ENCODE measurements at places on chromosomes 3 and 15.

DNA sequence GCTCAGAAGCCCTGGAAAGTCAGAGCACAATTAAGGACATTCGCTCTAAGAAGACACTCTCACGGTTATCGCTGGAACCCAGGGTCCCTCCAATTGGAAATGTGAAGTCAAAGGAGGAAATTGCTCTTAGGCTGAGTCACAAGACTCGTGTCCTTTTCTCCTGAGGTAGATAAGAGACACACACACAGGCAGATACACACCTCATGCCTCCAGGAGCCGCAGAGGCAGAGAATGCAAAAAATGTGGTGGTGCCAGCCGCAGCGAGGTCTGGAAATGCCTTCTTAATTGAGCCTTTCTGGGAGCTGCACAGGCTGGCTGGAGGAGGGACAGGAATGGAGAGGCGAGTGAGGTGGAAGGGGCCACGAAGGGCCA is 189.3 kb downstream of the OPA1 start:
- DNase-seq, result no peak

DNA sequence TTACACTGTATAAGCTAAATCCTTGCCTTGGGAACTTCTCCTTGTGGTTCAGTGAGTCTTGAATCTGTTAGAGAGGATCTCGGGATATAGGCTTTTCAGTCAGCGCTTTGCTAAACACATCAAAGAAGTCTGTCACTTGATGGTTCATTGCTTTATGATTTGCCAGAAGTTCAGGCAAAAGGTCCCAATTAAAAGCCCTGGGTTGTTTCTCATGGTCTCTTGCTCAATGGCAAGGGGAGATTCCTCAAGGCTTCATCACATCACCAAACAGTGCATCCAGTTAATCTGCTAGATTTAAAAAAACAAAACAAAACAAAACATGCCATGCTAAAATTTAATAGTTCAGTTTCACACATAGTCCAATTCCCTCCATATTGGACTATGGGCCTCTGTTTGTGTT is 114.8 kb downstream of the FILIP1L start:
- peak; percentile 75 for DNase-seq

GRCh38 chr3:188750617-188751016 is 421.2 kb upstream of the TPRG1 start:
- no peak for DNase-seq

DNA sequence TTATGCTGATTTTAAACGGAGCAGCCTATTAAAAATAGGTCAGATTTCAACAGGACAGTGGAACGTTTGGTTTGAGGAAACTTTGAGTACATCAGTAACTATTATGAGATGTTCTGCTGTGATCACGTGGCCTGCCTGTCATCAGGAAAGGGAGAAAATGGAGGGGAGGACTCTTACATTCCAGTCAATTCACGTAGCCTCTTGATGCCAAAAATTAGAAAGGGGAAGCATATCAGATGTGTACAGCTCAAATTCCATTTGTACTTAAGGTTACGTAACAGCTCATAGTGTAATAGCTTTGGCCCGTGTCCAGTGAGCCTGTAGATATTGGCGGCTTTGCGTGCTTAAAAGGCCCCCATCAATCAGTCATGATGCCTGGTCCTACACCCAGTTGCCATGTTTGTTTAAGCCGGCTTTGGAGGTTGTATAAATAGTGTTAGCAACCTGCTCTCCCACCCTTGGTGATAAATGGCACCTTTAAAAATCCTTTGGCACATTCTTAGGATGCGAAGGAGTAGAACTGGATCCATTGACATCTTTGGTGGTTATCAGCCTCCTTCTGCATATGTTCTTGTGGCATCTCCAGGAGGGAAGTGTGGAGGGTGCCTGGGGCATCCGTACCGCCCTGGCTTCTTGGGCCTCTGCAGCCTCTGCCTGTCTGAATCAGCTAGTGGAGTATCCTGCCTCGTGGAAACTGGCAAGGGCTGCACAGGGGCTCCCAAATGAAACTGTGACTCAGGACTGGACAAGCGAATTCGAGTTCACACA is 163.9 kb downstream of the THSD4 start:
- DNase-seq, result peak; percentile 97

- DNase-seq, result no peak
These were observed 33.7 kb downstream of the CRTC3 start for GRCh38 chr15:90563463-90563862.

- DNase-seq, result peak; percentile 34
These were observed 47.2 kb upstream of the ICE2 start for GRCh38 chr15:60526127-60526616.

DNA sequence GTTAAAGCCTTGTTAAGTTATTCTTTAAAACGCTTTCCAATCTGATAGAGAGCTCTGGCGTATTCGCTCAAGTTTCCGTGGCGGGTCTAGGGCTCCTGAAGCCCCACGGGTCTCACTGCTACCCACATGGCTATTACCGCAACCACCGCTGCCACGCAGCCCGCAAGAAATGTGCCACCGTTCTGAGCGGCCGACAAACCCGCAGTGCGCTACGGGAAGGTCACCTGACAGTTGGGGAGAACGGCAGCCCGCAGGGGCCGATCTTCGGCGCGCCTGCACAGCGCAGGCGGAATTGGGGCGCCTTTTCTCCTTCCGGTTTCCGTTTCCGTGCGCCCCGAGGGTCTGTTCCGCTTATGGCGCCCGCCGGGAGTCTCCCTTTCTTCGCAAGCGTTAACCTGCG is 76.6 kb upstream of the SNRPN start:
- DNase-seq, result peak; percentile 5

GRCh38 chr15:74983725-74984231 is 11.6 kb upstream of the SCAMP5 start:
- no peak for DNase-seq

DNA sequence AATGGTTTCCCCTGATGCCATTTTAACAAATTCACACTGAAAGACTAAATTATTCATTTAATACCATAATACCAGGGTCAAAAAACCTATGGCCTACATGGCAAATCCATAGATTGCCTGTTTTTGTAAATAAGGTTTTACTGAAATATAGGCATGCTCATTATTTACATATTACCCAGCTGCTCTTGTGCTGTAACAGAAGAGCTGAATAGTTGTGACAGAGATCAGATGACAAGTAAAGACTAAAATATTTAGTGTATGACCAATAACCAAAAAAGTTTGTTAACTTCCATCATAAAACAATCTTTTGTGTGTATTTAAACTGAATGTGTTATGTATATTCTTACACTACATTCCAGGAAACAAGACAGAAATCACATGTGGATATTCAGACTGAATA is 60.2 kb downstream of the DENND4A start:
- peak; percentile 11 for DNase-seq

DNA sequence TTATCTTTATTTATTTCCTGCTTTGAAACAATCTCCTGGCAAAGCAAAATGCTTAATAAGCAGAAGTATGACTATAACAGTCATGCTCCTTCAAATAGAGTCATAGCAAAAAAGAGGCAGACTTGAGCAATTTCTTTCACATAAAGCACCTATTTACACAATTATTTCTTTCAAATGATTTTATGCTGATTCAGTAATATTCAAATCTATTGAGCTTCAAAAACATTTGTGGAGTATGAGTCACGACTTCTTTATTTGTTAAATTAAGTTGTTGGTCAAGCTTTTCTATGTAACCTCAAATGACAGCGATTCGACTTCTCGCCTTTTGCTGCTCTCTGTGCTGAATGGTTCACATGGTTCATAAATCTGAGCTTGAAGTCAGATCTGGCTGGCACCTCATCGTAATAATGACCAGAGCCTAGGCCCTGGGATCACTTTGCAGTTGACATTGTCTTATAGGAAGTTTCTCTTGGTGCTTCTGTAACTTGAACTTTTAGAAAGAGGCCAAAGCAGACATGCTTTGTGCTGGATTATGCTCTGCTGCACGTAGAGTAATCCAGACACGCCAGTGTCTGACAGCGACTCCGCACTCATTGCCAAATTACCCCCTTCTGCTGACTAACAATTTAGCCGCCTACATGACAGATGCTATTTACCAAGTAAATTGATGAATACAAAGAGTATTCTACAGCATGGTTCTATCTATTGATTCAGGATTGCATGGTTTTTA is 139.0 kb downstream of the MCTP2 start:
- DNase-seq, result no peak
